Right lobe of liver (tissue), 6 donors: ENCODE measurements at places on chromosomes 13 and 19. TPM values are rescaled to one million over a fixed set of nuclear protein-coding genes. Genes with fewer than 3 reads are reported as not detected.

DNA sequence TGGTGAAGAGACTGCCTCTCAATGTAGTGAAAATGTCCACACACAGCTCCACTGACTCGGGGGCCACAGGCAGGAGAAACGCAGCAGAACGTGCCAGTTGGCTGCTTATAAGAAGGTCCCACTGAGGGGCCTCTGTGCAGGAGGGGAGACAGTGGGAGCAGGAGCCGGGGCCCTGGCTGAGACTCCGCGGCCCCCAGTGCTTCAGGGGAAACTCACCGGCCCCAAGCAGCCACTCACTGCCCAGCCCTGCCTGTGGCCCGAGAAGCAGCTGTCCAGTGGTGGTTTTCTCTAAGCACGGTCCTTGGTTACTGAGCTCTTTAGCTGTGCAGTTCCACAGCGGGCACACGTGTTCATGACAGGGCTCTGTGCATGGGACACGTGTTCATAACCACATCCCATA, 91.9 kb upstream of the MCF2L start:
- peak; percentile 36 for DNase-seq
- no peaks in the 10 kb centered on the region for H3K4me1 ChIP-seq

DNA sequence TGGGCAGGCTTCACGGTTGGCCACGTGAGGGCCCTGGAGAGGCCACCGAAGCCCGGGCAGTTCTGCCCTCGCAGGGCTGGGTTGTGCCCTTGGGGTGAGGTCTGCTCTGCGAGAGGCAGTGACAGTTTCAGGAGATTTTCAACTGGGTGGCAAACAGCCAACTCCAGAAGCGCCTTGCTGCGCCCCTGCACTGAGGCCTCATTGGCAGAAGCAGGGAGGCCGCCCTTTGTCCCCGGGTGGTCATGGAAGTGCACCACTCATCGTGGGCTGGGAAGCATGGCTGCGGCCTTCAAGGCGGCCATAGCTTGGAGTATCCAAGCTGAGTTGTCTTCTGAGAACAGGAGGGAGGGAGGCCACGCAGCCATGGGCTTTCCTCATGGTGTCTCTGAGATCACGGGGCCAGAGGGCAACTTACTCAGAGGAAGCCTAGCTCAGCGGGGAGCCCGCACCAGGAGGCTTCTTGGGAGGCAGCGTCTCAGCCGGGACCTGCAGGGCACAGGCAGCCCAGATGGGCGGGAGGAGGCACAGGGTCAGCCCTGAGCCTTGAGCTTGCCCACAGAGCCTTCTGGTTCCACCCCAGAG, 14.8 kb downstream of the PLEKHJ1 start:
- no peaks in the 10 kb centered on the region for H3K4me1 ChIP-seq
- H3K27ac ChIP-seq = no peak overlapping the region
- peaks cover 4% of the 10 kb centered on the region for H3K36me3 ChIP-seq

- H3K4me1 ChIP-seq = no peaks in the 10 kb centered on the region
- DNase-seq = no peak
- H3K27me3 ChIP-seq = no peaks in the 10 kb centered on the region
- H3K27ac ChIP-seq = no peak overlapping the region
- H3K36me3 ChIP-seq = no peaks in the 10 kb centered on the region
- H3K4me3 ChIP-seq = no peak overlapping the region
Observed at GRCh38 chr13:90763476-90764150, 583.9 kb upstream of the MIR17HG start.

DNA sequence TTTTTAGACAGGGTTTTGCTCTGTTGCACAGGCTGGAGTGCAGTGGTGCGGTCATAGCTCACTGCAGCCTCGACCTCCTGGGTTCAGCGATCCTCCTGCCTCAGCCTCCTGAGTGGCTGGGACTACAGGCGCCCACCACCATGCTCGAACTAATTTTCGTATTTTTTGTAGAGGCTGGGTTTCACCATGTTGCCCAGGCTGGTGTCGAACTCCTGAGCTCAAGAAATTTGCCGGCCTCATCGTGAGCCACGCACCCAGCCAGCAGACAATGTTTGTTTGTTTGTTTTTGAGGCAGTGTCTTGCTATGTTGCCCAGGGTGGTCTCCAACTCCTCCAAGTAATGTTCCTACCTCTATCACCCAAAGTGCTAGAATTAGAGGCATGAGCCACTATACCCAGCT, 879 bp upstream of the COX7A1 start:
- H3K36me3 ChIP-seq = peaks cover 2% of the 10 kb centered on the region
- H3K27me3 ChIP-seq = no peaks in the 10 kb centered on the region
- peak; percentile 9 for DNase-seq
- H3K27ac ChIP-seq = peak overlapping the region; percentile 64
- H3K4me1 ChIP-seq = no peaks in the 10 kb centered on the region
- H3K4me3 ChIP-seq = no peak overlapping the region

GRCh38 chr19:33950091-33950750, 153.6 kb downstream of the KCTD15 start:
- H3K4me3 ChIP-seq = no peak overlapping the region
- DNase-seq = no peak
- H3K27ac ChIP-seq = no peak overlapping the region

DNA sequence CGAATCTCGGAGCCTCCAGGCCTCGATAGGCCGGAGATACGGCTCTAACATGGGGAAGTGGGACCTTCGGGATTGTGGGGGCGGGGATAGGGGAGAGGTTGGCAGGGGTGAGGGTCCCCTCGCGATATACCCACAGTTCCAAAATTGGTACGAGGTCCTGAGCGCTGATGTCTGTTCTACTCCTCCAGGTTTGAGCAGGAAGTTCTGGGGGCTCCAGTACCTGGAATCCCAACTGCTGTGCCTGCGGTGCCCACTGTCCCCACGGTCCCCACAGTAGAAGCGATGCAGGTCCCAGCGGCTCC, 447 bp downstream of the RBM42 start:
- no peak for DNase-seq
- peak overlapping the region; percentile 87 for H3K27ac ChIP-seq
- H3K4me3 ChIP-seq = peak overlapping the region; percentile 100
- H3K4me1 ChIP-seq = peaks cover 6% of the 10 kb centered on the region

GRCh38 chr19:29216021-29216420, 3.1 kb upstream of the UQCRFS1 start:
- H3K27ac ChIP-seq = no peak overlapping the region
- peaks cover 3% of the 10 kb centered on the region for H3K4me1 ChIP-seq
- H3K27me3 ChIP-seq = no peaks in the 10 kb centered on the region
- DNase-seq = no peak
- no peaks in the 10 kb centered on the region for H3K36me3 ChIP-seq

DNA sequence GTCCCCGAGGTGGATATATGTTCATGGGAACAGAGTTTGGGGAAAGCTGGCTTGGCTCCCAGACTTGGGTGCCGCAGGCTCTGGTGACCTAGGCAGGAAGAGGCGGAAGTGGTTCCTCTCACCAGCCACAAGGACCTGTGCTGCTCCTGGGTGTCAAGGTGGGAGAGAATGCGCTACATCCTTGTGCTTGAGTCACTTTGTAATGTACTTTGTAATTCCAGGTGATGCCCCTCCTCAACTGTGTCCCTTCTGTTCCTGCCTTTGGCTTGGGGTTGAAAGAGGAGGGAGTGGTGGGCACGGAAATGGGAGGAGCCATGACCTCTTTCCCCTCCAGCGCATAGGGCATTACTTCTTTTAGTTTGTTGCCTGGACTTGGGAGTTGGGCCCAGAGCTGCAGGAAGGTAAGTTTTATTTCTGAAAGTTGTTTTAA, 10.9 kb downstream of the GARRE1 start:
- H3K4me1 ChIP-seq = peaks cover 27% of the 10 kb centered on the region
- no peaks in the 10 kb centered on the region for H3K27me3 ChIP-seq
- H3K4me3 ChIP-seq = no peak overlapping the region
- no peak for DNase-seq
- H3K27ac ChIP-seq = no peak overlapping the region

GRCh38 chr13:112740502-112741131, 50.8 kb downstream of the ATP11A start:
- no peaks in the 10 kb centered on the region for H3K36me3 ChIP-seq
- DNase-seq = peak; percentile 71
- H3K27ac ChIP-seq = peak overlapping the region; percentile 55
- H3K27me3 ChIP-seq = no peaks in the 10 kb centered on the region

- no peaks in the 10 kb centered on the region for H3K4me1 ChIP-seq
- no peak for DNase-seq
- H3K36me3 ChIP-seq = no peaks in the 10 kb centered on the region
- H3K27ac ChIP-seq = no peak overlapping the region
- H3K27me3 ChIP-seq = no peaks in the 10 kb centered on the region
Observed at GRCh38 chr13:76239031-76239680, 603.0 kb downstream of the LMO7 start.

GRCh38 chr19:5030822-5031221, 61.9 kb downstream of the KDM4B start:
- H3K4me3 ChIP-seq = no peak overlapping the region
- H3K36me3 ChIP-seq = peaks cover 18% of the 10 kb centered on the region
- H3K27ac ChIP-seq = no peak overlapping the region

DNA sequence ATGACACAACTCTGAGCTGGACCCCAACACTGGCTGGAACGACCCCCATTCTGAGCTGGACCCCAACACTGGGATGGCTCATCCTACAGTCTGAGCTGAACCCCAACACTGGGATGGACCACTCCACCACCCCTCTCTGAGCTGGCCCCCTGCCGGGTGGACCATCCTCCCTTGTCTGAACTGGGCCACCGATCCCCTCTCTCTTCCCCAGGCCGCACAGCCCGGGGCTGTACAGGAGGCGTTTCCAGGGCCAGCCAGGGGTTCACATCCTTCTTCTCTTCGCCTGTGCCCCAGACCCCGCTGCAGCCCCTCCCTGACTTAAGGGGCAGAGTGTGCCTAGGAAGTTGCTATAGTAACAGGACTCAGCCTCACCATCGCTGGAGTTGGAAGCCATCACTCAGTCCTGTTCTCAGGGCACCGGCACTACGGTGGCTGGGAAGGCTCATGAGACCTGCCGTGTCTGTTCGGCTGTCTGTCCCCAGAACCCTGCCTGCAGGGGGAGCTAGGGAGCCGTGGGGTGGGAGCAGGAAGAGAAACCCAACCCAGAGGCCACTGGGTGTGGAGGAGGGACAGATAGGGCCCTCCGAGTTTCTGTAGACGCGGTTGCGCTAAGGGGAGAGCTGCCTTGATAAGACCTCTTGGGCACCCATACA, 3.7 kb downstream of the PRKACA start:
- no peaks in the 10 kb centered on the region for H3K27me3 ChIP-seq
- no peak overlapping the region for H3K4me3 ChIP-seq
- peak overlapping the region; percentile 70 for H3K27ac ChIP-seq
- H3K4me1 ChIP-seq = peaks cover 38% of the 10 kb centered on the region
- no peaks in the 10 kb centered on the region for H3K36me3 ChIP-seq

- no peaks in the 10 kb centered on the region for H3K27me3 ChIP-seq
- no peaks in the 10 kb centered on the region for H3K36me3 ChIP-seq
- H3K4me3 ChIP-seq = no peak overlapping the region
- H3K27ac ChIP-seq = no peak overlapping the region
Observed at GRCh38 chr19:5059213-5059574, 90.3 kb downstream of the KDM4B start.

GRCh38 chr19:40213882-40214570, 4.2 kb downstream of the TTC9B start:
- no peaks in the 10 kb centered on the region for H3K27me3 ChIP-seq
- H3K36me3 ChIP-seq = no peaks in the 10 kb centered on the region
- H3K4me3 ChIP-seq = no peak overlapping the region
- no peak overlapping the region for H3K27ac ChIP-seq

- no peak for DNase-seq
- no peaks in the 10 kb centered on the region for H3K36me3 ChIP-seq
- no peak overlapping the region for H3K27ac ChIP-seq
- H3K4me1 ChIP-seq = no peaks in the 10 kb centered on the region
- no peaks in the 10 kb centered on the region for H3K27me3 ChIP-seq
Observed at GRCh38 chr13:98478189-98479129, 98.4 kb downstream of the STK24 start.

DNA sequence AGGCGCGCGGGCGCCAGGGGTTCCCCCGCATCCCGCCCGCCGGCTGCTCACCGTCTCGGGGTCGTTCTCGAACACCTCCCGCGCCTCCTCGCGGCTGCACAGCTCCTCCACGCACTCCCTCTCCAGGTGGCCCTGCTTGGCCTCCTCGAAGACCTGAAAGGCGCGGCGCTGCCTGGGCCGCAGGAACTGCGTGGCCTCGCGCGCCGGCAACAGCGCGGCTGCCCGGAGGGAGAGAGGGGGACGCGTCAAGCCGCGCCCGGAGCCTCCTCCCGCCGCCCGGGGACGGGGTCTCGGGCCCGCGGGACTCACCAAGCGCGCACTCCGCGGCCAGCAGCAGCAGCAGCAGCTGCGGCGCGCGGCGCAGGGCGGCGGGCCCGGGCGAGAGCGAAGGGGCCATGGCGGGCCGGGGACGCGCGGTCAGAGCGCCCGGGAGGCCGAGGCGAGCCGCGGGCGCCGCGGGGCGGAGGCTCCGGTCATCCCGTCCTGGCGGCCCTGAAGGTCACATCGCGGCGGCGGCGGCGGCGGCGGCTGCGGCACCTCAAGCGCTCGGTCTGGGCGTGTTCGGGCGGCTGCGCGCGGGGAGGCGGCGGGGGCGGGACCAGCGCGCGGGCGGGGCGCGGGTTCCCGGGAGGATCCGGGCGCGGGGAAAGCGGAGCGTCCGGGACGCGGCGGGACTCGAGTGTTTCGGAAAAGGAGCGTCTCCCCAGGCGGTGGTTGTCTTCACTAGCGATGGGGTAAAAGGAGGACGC, at the start of gene GAS6:
Gene GAS6, minus strand, starts transcription at position 553 of the 749 bp plus-strand sequence. Its CDS starts 156 bp downstream, at position 397.
- H3K27ac ChIP-seq = peak within 1 kb of the TSS; percentile 21
- H3K36me3 ChIP-seq = no peaks in the 10 kb centered on the region
- DNase-seq = no peak
- H3K27me3 ChIP-seq = no peaks in the 10 kb centered on the region

DNA sequence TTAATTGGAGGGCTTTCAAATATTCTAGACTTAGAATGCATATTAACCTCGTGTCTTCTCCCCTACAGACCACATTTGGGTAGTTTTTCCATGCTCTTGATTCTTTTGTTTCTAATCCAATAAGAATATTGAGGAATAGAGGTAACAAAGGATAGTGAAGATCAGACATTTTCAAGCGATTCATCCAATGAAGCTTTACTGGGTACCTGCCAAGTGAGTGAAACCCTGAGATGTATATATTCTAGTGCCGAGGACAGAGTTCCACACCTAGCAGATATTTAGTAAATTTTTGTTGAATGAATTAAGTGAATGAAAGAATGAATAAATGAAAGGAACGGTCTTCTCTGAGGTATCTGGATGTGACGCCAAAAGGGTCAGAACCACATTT, 442 bp upstream of the RFC3 start:
- H3K27me3 ChIP-seq = no peaks in the 10 kb centered on the region
- H3K4me1 ChIP-seq = no peaks in the 10 kb centered on the region
- DNase-seq = no peak
- H3K4me3 ChIP-seq = peak overlapping the region; percentile 72

DNA sequence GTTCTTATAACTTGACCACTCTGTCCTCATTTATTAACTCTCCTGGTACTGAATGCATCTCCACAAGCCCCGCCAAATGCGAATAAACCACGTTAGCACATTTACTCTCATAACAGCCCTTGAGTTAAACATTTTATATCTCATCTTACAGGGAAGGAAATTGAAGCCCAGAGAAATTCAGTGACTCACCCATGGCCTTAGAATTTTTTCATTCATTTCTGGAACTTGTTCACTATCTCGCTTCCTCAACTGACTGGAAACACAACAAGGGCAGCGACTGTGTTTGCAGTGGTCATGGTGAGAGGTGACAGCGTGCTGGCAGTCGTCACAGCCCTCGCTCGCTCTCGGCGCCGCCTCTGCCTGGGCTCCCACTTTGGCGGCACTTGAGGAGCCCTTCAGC, 39.5 kb downstream of the SERP2 start:
- no peak for DNase-seq
- no peak overlapping the region for H3K27ac ChIP-seq
- H3K4me1 ChIP-seq = no peaks in the 10 kb centered on the region
- H3K27me3 ChIP-seq = no peaks in the 10 kb centered on the region

KIR3DL2 gene
- total RNA-seq = not detected

PRR20B gene
- not detected for total RNA-seq

TUBA3C gene
- total RNA-seq = not detected

CGB1 gene
- total RNA-seq = not detected

LRG1 gene
- 331 TPM for total RNA-seq

GEMIN7 gene
- total RNA-seq = 12.6 TPM

HIPK4 gene
- not detected for total RNA-seq

SPRED3 gene
- 0.31 TPM for total RNA-seq

NECTIN2 gene
- 78.2 TPM for total RNA-seq
